ENCODE measurements at places on chromosomes 2 and 18. TPM values are rescaled to one million over a fixed set of nuclear protein-coding genes. Genes with fewer than 3 reads are reported as not detected.

DNA sequence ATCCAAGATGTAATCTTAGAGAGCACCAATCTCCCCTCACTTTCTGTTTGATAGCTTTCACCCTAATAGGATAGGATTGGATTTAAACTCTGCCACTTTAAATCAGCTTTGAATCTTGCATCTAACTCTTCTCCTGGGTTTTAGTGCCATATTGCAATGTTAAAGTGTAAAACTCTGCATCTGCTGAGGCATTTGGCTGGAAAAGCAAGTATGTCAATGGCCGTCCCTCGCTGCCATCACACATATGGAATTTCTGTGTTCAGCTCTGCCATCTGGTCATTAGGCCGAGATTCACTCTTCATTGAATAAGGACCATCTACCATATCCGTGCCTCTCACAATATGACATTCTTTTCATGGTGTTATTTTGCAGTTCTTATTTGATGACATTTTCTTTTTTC is 728.1 kb upstream of the PIK3C3 start:
- DNase-seq = no peak

DNA sequence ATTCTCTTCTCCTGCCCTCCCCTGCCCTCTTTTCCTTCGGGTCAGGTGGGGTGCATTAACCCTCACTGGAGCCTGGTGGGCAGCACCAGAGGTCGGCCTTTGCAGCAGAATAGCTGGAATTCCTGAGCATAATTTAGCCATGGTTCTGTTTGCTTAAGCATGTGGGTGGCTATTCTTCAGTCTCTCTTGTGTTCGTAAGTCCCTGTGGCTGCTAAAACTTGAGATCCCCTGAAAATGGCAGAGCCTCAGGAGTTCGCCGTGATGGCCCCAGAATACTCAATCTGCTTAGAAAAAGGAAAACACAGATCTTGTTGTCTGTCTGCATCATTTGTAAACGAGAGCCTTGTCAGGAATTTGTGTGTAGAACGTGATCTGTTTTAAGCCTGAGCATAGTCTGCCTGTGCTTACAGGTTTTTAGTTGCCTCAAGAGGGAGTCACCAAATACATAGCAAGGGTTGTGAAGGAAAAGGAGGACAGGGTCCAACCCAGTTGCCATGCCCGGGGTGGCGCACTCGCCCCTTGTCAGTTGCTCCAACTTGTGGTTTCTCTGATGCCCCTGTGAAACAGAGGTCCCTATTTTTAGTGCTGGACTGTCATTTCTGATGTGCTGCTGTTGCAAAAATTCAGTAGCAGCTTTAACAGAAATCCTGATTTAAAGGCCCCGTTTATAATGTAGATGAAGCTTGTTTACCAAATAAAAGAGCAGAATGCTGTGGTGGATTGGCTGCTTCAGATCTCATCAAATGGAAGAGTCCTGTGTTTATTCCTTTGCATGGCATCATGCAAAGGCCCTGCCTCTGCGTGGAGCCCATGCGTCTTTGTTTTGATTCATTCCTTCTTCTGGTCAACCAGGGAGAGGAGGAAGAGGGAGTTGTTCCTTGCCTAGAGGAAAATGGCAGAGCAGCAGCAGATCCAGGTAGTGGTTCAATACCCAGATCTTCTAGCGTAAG is 74.8 kb downstream of the WDSUB1 start:
- DNase-seq = peak; percentile 1

DNA sequence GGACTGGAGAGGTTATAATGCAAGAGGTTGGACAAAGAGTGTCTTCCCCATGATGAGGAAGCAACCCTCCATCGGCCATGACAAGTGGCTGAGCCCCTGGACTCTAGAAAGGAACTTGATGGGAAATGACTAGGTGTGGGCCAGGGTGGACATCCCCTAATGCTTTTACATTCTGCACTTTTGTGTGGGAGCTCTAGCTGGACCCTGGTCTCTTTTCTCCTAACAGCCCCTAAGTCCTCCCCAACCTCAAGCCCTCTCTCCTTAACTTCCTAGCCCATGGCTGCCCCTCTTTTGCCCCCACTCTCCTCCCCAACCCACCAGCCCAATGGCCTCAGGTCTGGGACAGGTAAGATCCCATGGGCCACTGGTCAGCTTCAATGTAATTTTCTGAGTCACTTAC is 2.4 kb downstream of the CD207 start:
- DNase-seq = no peak

The FAM124B gene
- not detected for polyA plus RNA-seq

GRCh38 chr2:240292619-240293525 is 142.6 kb upstream of the GPC1 start:
- DNase-seq = no peak

- DNase-seq = no peak
These were observed 8.2 kb downstream of the LPIN1 start for GRCh38 chr2:11754700-11755015.

GRCh38 chr2:207546822-207547221 is 17.1 kb downstream of the CREB1 start:
- DNase-seq = no peak

- no peak for DNase-seq
These were observed 698.9 kb downstream of the GALR1 start for GRCh38 chr18:77948567-77948966.

The CNTNAP5 gene
- not detected for polyA plus RNA-seq

DNA sequence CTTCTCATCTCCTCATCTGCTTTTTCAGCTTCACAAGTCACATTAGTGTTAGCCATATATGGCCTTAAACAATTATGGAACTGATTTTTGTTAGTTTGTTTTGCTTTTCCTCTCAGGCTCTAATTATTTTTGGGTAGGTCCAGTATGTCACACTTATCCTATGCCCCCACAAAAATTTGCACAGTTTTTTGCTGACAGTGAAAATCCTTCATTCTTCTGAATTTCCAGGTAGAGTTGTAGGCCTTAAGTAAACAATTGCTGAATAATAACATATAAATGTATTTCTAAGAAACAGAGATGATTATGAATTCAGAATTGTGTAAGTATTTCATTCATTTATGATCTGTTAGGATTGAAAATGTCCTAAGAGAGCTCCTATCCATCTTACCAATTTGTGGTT is 8.6 kb upstream of the SERPINB10 start:
- no peak for DNase-seq

- no peak for DNase-seq
These were observed 9.1 kb downstream of the ARHGAP15 start for GRCh38 chr2:143138292-143138691.

GRCh38 chr2:98026927-98027522 is 31.3 kb upstream of the TMEM131 start:
- DNase-seq = no peak

The DAW1 gene
- polyA plus RNA-seq = not detected

DNA sequence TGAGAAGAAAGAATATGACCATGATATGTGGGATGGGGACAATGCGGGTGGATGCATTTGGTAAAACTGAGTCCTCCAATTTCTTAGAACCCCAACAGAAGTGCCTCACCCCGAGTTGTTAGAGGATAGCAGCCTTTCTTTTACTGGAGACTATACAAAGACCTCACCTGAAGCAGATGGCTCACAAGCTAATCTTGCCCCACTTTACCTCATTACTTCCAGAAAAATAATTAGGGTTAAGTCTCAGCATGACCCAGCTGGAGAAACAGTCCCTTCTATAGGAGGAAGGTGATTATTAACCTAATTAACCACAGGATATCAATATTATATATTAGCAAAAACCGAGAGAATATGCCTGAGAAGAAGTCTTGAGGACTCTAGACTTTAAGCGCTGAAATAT is 128.4 kb downstream of the PDE1A start:
- DNase-seq = no peak

DNA sequence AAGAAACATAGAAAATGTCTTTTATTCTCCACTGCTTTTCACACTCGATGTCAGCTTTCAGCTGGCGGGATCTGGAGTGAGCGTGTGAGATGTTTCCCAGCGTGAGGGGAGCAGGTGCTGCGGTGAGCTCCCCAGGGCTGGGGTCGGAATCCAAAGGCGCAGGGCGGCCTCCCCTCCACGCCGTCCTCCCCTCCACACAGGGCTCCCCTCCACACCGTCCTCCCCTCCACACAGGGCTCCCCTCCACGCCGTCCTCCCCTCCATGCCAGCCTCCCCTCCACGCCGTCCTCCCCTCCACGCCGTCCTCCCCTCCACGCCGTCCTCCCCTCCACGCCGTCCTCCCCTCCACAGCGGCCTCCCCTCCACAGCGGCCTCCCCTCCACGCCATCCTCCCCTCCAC is 26.9 kb upstream of the KCNG2 start:
- DNase-seq = no peak

The FASTKD1 gene
- polyA plus RNA-seq = 16.3 TPM

GRCh38 chr2:192148620-192149321 is 46.0 kb downstream of the TMEFF2 start:
- DNase-seq = no peak

The CCDC150 gene
- not detected for polyA plus RNA-seq

GRCh38 chr18:11150271-11150615 is 874 bp upstream of the PIEZO2 start:
- no peak for DNase-seq

DNA sequence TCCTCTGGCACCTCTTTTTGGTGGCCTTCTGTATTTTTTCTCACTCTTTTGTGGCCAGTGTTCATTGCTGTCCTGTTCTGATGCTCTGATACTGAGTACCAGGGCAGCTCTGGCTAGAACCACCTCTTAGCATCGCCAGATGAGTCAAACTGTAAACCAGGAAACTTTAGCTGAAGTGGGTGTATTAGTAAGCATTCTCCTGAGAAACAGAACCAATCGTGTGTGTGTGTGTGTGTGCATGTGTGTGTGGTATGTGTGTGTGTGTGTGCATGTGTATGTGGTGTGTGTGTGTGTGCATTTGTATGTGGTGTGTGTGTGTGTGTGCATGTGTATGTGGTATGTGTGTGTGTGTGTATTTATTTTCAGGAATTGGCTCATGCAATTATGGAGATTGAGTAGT is 166.3 kb upstream of the SKOR2 start:
- no peak for DNase-seq

The INHBB gene
- polyA plus RNA-seq = not detected

The SERPINB2 gene
- not detected for polyA plus RNA-seq

GRCh38 chr2:75799859-75800258 is 89.1 kb upstream of the GCFC2 start:
- DNase-seq = no peak

DNA sequence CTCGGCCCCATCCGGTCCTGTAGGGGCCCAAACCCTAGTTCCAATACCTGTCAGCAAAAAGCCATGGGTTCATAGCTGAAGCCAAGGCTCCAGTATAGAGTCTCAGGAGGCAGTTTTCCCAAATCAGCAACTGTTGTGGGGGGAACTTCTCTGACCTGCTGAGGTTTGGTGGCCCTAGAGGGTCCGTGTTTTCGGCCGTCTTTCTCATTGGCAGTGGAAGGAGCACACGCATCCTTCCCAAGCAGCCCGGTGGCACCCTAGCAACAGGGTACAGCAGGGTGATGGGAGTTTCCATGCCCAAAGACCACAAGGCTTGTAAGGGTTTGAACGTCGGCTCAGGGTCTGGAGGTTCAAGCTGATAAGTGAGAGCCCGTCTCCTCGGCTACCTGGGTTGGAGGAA is 6.6 kb downstream of the FOSL2 start:
- no peak for DNase-seq

The PROKR1 gene
- polyA plus RNA-seq = not detected

GRCh38 chr2:75431276-75431675 is 129.5 kb downstream of the EVA1A start:
- no peak for DNase-seq

- no peak for DNase-seq
These were observed 84.9 kb downstream of the SOX11 start for GRCh38 chr2:5777131-5777535.

- no peak for DNase-seq
These were observed 312.2 kb downstream of the LRATD1 start for GRCh38 chr2:14944562-14945346.

DNA sequence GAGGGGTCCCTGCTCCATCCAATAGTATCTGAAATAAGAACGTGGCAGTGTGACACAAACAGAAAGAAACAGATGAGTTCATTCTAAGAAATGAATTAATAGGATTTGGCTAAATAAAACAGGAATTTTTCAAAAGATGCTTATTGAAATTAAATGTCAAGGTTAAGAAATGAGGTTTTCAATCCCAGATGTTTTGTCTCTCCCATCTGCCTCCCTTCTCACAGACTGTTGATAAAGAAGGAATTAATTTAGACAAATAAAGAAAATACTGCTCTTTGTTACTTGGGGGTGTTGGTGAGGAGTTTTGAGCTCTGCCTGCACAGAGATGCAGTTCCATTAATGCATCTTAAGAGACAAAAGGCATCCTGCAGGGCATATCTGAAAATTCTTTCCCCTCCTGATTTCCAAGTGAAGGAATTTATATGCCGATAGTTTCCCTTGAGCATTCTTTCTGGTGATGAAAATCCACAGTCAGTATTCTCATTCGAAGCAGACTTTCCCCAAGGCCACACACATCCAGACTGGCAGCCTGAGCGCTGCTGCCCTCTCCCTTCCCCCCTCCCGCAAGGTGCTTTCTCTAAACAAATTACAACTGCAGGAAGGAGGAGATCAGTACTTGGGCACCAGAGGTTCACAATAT is 385.4 kb upstream of the RND3 start:
- DNase-seq = no peak

DNA sequence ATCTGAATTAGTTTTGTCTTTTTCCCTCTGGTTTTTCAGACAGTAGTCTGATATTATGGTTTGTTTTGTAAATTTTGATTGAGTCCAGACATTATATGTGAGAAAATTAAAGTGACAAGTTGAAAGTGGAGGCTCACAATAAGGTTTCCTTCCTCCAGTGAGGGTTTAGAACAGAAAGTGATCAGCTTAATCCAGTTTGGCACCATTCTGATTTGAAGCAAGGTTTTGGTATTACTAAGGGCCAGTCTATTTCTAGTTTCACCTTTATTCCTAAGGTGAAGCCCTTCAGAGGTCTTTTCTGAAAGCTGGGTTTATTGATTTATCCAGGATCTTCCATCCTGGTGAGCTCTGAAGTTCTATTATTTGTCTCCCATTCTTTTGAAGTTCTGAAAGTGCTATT is 68.7 kb downstream of the CDC42EP3 start:
- DNase-seq = no peak
